D341Med (cell line): ENCODE measurements at places on chromosomes 7 and 10.

DNA sequence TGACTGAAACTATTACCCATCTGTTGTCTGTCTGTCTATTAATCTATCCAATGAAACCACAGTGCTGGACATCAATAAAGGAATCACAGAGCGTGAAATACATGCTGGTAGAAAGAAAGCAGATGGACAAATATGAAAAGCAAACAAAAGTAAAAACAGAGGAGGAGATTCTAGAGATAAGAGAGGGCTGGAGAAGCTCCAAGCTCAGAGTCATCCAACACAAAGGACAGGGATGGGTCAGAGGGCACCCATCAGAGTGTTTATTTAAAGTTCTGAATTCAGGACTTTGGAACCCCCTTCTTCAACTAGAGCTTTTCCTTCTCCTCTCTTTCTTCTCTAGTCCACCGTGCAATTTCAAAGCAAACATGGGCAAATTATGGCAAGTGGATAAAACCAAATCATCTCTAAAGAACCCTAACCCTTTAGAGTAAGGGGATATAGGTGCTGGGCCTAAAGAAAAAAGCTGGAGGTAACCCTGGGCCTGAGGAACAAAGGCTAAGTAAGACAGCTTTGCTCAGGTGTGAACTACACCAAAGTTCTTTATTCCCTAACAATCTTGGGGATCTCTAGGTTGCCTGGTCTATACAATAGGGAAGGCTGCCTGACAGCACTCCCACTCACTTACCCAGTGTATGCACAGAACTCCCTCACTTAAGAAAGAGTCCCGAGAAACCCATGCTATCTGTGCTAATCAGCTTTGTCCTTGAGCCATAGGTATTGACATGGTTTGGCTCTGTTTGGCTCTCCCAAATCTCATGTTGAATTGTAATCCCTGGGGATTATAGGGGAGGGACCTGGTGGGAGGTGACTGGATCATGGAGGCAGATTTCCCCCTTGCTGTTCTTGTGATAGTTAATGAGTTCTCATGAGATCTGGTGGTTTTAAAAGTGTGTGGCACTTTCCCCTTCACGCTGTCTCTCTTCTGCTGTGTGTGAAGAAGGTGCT lies 97.0 kb downstream of the BAMBI start:
- DNase-seq, result no peak

- DNase-seq, result peak; percentile 62
Observed at GRCh38 chr10:3783316-3783681, 1.7 kb downstream of the KLF6 start.

GRCh38 chr7:17474724-17475344 lies 176.4 kb downstream of the AHR start:
- DNase-seq, result peak; percentile 30

DNA sequence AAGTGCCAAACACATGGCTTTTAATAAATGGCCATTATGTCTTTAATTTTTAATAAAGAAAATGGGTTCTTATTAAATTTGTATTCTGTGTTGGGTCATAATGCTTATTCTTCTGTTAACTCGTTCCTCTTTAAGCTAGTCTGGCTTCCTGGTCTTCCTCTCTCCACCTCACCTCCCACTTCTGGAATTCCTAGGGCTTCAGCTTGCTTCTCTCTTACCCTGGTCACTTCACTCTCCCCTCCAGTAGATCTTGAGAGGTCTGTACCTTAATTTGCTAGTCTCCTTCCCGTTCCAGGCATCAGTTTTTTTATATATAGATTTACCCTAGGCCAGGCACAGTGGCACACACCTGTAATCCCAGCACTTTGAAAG lies 111.2 kb downstream of the RALA start:
- no peak for DNase-seq

- DNase-seq, result no peak
Observed at GRCh38 chr10:17473228-17473950, 19.0 kb upstream of the ST8SIA6 start.

GRCh38 chr7:34096198-34096651 lies 190.9 kb downstream of the BMPER start:
- DNase-seq, result no peak

- no peak for DNase-seq
Observed at GRCh38 chr7:1534330-1535099, 4.0 kb downstream of the MAFK start.

DNA sequence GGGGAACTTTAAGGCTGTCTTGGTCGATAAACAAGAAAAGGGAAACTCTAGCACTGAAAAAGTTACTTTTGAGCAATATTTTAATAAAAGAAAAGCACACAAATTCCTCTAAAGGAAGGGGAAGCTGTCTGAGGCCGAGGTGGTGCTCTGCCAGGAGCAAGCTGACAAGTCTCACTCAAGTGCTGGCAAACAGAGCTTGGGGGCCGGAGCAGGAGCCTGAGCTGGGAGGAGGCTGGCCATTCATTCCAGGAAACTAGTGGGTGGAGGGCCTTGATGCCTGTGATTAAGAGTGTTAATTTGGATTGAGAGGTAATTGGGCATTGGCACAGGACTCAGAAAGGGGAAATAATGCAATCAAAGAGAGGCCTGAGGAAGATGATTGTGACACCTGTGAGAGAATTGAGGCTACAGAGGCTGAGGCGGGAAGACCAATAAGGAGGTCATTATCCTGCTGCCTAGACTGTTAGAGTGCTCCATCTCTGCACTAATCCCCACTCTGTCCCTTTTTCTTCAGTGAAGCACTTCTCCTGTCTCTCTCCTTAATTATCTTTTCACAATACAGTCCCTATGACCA lies 154.9 kb upstream of the COL1A2 start:
- no peak for DNase-seq

GRCh38 chr7:124275411-124275810 lies 242.5 kb upstream of the TMEM229A start:
- DNase-seq, result no peak
